ENCODE measurements at places on chromosomes 5 and 9.
A peak's percentile ranks its signal among the peaks of the same experiment; 100 is the strongest.

GRCh38 chr5:89396278-89396954 lies 513.4 kb upstream of the MEF2C start:
- DNase-seq: peak; percentile 57

DNA sequence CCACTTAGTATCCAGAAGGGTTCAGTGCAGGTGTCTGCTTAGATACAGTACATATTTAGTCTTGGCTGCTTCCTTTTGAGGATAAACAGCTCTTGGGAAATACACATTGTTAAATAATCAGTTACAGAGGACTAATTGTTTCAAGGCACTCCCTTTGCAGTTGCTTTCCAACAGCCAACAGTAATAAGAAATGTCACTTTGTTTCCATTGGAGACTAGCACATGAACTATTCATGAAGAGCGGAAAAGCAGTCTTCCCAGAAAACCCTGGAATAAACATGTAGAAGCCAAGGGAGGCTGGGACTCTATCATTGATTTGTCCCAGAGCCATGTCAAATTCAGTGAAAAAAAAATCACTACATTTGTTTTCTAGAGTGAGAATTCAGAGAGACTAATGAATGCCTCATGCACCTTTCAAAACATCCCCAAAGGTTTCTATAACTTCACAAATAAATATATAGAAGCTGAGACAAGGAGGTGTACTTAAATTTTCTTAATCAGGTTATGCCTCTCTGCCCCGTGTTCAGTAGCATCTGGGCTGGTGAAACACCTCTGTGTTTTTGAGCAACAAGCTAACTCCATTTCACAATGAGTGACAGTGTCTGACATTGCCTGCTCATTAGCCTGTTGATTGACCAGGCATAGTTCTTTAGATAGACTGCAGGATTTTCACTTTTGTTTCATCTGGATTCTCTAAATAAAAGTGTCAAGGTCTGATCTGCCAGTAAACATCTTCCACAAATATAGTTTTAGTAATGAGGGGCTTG lies 271.5 kb downstream of the ARRDC3 start:
- peak; percentile 22 for DNase-seq

- DNase-seq: no peak
Measured at GRCh38 chr5:112656451-112656850, 81.2 kb upstream of the APC start.

DNA sequence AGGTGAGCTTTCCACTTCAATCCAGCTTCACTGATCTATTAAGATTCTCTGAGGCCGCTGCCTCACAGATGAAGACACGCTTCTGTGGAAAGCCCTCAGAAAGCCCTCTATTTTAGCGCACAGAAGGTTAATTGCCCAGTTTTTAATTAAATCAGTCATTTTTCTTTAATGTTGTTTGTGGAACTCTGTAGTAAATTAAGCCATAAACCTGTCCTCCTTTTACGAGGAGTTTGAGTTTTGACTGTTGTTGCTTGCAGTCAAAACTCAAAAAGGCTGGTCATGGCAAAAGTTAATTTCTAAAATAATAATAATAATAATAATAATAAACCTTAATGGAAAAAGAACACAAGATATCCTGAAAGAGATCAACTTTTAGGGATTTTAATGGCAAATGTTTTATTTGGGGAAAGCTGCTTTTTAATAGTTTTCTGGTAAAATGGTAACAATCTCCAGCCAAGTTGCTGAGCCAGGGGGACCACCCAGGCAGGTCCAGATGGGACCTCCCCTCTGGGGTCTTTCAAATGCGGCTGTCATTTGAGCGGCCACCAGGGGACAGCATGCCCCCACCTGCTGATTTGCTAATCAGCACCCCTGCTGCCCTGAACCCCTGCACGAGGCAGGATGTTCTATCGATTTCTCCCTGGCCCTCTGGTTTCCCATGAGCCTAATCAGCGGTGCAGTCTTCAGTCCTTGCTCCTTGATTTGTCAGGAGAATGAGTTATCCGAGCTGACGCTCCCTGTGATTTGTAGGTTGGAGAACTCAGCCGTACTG lies 247.2 kb downstream of the FSTL4 start:
- no peak for DNase-seq

DNA sequence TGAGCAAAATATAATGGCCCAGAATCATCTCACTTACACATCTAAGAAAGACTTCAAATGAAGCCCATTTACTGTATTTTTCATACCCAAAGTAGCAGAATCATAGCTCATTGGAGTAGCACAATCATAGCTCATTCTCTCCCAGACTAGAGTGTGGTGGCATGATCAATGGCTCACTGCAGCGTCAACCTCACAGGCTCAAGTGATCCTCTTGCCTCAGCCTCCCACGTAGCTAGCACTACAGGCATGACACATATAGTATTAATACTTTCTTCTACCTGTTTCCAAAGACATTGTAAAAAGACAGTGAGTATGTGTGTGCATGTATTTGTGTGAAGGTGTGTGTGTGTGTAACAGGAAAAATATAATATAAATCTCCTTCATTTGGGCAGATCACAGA lies 1247.9 kb upstream of the ACO1 start:
- DNase-seq: no peak

DNA sequence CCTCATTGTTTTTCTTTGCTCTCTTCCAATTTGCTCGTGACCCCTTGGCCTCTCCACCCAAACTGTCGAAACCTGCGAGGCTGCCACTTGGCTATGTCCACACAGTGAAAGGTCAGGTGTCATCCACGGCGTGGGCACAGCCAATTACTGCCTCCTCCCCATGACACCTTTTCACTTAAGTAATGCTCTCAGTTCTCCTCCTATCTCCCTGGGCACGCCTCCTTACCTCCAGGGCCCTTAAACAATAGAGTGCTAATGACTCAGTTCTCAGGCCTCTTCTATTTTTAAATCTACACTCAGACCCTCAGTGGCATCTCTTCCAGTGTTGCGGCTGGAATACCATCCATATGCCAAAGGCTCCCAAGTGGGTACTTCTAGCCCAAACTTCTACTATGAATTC lies 256.8 kb downstream of the ROR2 start:
- DNase-seq: no peak

- DNase-seq: no peak
Measured at GRCh38 chr9:19550009-19550408, 141.2 kb downstream of the ACER2 start.

DNA sequence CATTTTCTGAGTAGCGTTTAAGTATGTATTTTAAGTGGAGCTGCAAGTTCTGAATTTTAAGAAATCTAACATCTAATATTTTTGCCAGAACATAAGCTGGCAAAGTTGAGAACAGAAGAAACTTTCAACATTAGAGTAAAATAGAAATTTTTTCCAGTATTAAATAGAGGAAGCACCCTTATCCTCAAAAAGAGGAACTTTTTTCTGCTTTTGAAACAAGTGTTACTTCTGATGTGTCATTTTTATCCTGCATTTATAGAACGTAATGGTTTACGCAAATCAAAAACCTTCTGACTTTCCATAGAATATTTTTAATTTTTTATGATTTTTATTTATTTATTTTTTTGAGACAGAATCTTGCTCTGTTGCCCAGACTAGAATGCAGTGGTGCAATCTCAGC lies 21.8 kb downstream of the ZBED3 start:
- no peak for DNase-seq

GRCh38 chr5:144284931-144285502 lies 114.3 kb downstream of the KCTD16 start:
- DNase-seq: peak; percentile 55

GRCh38 chr5:88144219-88145001 lies 124.2 kb downstream of the TMEM161B start:
- DNase-seq: peak; percentile 1

- no peak for DNase-seq
Measured at GRCh38 chr5:78805474-78806124, 157.0 kb upstream of the LHFPL2 start.

DNA sequence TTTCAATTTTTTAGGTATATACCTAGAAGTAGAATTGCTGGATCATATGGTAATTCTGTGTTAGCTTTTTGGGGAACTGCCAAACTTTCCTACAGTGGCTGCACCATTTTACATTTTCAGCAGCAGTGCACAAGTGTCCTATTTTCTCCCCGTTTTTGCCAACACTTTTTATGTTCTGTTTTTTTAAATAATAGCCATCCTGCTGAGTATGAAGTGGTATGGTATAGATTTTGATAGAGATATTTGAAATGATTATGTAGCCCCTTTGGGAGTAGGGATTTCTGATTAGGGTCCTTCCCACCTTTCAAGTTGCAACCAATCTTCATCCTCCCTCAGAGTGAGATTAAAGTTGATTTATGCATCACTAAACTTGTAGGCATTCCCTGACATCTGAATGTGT lies 76.5 kb downstream of the ARHGEF28 start:
- no peak for DNase-seq

DNA sequence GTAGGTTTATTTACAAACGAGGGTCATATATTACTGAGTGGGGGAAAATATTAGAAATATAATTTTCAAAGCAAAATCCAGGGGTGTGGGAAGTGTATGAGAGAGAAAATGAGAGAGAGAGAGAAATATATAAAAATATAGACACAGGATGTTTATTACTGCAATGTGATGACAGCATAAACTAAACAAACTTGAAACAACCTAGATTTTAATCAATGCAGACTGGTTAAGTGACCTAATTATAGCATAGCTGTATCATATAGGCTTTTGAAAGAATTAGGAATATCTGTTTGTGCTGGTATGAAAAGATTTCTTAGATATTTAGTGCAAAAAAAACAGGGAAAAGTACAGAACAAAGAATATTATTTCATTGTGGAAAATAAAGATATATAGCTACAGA lies 280.5 kb downstream of the ACTL7B start:
- no peak for DNase-seq

DNA sequence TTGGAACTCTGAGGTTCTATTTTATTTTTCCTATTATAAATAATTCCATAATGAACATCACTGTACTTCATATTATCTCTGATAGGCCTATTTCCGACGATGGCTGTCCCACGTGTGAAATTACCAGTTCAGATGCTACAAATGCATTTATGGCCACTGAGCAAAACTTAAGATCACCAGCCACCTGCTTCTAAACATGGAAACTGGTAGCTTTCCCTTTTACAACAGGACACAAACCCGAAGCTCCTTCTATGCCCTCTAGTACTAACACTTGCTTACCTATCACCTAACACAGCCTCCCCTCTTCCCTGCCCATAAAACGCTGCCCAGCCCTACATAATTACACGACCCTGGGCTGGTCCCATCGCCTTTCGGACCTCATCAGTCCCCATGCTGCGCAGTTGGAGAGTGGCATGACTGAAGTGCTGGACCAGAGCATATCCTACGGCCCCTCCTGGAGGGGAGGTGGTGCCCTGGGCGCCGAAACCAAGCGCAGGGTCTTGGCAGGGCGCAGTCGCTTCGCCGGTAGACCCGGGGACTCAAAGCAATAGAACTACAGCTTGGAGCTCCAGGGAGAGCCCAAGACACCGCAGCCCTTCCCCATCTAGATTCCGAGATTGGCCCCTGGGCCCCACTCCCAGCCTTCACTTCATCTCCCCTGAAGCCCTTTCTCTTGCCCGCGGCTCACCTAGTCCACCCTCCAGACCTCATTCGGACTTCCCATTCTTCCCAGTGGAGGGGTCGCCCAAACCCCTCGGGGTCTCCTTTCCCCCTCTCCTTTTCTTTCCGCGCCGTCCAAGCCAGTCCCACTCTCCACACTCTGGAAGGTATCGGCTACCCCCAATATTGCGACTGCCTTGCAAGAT lies 1.0 kb upstream of the SAP30L start:
- DNase-seq: peak; percentile 51

GRCh38 chr5:171093598-171093997 lies 215.4 kb upstream of the TLX3 start:
- DNase-seq: no peak

- no peak for DNase-seq
Measured at GRCh38 chr5:136035837-136036236, 7.0 kb downstream of the TGFBI start.

DNA sequence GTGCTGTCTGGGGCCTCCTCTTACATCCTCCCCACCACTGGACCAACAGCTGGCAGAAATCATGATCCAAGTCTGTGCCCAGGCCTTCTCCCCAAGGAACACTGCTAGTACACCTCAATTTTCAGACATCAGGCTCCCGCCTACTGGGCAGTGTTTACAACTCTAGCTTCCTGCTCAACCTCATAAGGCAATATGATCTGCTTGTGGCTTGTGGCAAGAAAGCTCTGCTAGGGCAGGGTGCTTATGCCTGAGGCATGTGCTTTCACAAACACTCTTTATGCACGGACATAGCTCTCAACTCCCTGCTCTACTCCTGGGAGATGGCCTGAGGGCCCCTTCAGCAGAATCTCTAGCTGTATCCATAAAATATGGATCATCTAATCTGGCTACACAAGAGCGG lies 32.5 kb downstream of the SH3TC2 start:
- DNase-seq: peak; percentile 70
